Dermis blood vessel endothelial cell (primary cell): ENCODE measurements at places on chromosomes 11 and 22.

DNA sequence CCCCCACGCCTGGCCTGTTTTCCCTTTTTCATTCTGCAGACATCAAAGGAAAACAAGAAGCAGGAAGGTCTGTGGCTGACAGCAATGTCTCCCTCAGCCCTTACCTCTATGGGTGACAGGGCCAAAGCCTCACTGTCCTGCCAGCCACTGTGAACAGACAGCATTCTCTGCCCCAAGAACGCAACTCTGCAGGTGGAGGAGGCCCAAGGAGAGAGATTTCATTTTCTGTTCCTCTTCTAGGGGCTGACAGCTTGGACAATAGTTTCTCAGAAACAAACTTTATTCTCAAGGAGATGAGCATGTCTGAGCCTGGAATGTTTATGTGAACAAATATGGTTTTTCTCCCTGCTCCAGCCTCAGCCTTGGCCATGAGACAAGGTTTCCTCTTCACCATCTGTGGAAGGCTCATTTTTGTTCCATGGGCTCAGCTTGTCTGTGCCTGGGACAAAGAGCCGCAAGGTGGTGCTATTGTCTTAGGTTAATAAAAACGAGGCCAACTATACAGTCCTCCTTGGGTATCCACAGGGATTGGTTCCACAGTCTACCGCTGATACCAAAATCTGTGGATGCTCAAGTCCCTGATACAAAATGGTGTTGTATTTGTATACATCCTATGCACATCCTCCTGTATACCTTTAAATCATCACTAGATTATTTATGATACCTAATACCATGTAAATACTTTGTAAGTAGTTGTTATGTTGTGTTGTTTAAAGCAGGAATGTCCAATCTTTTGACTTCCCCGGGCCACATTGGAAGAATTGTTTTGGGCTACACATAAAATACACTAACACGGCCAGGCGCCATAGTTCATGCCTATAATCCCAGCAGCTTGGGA lies 5.8 kb downstream of the PIWIL3 start:
- DNase-seq = peak; percentile 71

- DNase-seq = no peak
Measured at GRCh38 chr11:74010306-74011300, 1.7 kb upstream of the UCP3 start.

DNA sequence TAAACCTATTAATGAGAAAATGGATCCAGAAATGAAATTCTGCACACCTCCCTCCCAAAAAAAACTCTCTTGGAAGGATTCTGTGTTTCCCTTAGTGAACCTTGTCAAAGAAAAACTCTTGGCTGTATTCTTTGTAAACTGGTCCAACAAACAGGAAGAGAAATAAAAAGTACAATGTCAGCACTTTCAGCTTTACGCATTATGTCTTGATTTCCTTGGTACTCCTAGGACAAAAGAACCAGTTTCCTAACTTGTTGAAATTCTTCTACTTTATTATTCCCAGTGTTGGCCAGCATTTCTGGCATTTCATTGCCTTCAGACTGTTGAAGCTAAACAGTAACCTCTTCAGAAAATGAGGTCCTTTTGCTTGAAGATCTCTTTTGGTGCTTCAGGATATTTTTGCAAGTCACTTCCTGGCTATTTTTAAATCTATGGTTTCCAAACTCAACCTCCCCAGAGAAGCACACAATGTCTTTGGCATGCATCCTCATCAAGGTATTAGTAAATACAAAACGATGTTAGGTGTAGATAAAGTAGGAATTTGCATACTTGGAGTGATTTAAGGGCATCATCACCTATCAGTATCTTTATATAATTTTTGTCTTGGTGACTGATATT lies 342.7 kb downstream of the AASDHPPT start:
- DNase-seq = no peak

DNA sequence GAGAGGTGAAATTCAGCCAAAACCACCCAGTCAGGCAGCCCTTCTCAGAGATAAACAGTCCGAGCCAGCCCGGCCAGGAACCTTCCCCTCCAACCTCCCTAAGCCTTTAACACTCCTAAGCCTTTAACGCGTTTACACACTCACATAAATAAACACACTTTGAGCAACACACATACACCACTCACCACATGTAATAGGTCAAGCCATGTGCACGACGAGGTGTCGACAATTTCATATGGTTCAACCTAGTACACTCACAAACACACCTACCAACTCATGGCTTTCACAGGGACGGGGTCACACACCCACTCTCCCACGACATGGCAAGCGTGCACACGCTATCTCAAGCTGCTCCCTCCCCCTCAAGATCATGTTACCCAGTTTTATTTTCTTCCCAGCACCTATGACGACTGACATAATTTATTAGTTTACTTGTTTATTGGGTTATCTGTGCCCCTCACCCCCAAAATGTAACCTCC lies 15.5 kb downstream of the SLC43A1 start:
- peak; percentile 20 for DNase-seq

DNA sequence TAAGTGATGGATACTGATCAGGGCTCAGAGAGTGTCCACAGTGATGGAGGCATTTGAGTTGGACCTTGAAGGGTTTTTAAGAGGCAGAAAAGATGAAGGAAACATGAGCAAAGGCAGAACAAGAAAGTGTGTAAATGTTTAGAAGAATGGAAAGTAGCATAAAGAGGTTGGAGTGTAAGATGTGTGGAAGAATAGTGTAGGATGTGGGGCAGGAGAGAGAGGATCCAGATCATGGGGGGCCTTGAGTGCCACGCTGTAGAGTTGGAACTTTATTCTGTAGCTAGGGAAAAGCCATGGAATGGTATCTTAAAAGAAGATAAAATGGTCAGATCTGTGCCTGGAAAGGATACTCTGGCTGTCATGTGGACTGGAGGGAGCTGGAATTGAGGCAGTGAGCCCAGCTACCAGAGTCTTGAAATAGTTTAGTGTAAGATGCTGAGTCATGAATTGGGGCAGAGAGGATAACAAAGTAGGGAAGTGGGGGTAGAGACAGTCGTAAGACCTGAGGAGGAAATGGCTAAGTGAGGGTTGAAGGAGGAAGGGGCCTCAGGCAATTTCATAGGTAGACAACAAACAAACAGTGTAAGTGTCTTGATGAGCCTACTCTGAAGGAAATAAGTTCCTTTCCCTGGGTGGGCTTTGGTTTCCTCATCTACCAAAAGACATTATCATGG lies 6.7 kb downstream of the KCNE3 start:
- DNase-seq = peak; percentile 28

DNA sequence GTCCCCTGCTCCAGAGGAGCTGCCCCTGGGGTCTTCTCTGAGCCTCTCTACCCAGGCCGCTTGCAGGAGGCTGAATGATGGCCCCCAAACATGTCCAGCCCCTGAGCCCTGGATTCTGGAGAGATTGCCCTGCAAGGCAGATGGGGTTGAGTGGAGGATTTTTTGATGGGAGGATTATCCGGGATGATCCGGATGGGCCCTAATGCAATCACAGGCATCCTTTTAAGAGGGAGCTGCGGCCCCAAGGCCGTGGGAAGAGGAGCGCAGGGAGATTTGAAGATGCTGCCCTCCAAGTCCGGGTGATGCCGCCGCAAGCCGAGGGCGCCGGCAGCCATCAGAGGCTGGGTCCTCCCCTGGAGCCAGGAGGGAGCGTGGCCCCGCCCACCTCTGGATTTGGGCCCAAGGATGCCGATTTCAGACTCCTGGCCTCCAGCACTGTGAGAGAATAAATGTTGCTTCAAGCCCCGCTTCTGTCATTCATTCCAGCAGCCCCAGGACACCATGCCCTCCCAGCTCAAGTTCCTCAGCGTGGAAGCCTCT lies 66.0 kb downstream of the WNT7B start:
- no peak for DNase-seq

GRCh38 chr11:115097796-115098408 lies 406.3 kb downstream of the CADM1 start:
- no peak for DNase-seq
